Activated naive CD4-positive, alpha-beta T cell treated with anti-CD3 and anti-CD28 coated beads for 36 hours (primary cell): ENCODE measurements at places on chromosomes 13 and 19.

DNA sequence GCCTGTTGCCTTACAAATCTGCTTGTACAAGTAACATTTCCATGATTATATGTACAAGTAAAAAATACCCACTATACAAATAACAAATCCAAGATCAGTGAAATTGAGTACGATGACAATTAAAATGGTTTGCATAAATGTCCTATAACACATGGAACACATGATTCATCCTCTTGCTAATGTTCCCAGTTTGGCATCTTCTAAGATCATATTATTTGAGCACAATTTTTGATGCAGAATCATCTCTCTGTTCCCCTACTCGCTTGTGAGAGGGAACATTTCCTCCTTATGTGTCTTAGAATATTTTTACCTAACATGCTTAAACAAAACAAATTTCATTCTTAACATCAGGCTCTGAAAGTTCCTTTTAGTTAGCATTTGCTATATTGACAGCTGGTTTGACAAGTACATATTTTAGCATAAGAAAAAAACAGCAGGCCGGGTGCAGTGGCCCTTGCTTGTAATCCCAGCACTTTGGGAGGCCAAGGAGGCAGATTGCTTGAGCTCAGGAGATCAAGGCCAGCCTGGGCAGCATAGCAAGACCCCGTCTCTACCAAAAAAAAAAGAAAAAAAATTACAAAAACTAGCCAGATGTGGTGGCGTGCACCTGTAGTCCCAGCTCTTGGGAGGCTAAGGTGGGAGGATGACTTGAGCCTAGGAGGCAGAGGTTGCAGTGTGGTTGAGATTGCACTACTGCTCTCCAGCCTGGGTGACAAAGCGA, 14.2 kb downstream of the ZNF331 start:
- no peak for DNase-seq

DNA sequence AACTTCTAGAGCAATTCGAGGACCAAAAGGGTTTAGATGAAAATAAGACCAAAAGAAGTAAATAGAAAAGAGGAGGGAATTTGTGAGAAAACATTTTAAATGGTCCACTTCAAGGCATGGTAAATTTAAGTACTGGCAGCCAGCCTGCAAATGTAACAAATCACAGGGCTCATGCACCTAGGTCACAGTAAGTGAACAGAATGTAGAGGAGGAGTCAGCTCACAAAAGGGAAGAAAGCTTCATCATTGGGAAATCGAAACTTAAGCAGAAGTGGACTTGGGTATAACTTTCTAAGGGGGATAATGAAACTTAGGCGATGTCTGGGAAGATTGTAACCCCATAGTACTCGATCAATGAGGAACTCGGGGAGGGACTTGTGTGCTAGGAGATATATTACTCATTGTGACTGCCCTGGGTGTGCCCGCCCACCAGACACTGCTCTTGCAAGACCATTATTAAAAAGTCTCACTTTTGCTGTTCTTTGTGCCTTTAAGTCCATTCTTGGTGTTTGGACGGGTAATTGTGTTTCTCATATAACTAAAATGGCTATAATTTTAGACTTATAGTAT, 1053.6 kb upstream of the MIR17HG start:
- DNase-seq, result no peak

- no peak for DNase-seq
Observed at GRCh38 chr13:80361883-80362327, 21.0 kb upstream of the SPRY2 start.

- DNase-seq, result no peak
Observed at GRCh38 chr13:110409581-110409992, 102.5 kb downstream of the COL4A2 start.

- no peak for DNase-seq
Observed at GRCh38 chr19:51317376-51317775, 5.9 kb downstream of the IGLON5 start.

GRCh38 chr19:53945441-53945840, 17.3 kb upstream of the CACNG8 start:
- DNase-seq, result no peak

GRCh38 chr19:39874404-39874803, 28.2 kb upstream of the FBL start:
- no peak for DNase-seq

GRCh38 chr19:588093-588740, 1.5 kb upstream of the HCN2 start:
- DNase-seq, result peak; percentile 82

- DNase-seq, result no peak
Observed at GRCh38 chr13:78820541-78820940, 161.6 kb upstream of the OBI1 start.

DNA sequence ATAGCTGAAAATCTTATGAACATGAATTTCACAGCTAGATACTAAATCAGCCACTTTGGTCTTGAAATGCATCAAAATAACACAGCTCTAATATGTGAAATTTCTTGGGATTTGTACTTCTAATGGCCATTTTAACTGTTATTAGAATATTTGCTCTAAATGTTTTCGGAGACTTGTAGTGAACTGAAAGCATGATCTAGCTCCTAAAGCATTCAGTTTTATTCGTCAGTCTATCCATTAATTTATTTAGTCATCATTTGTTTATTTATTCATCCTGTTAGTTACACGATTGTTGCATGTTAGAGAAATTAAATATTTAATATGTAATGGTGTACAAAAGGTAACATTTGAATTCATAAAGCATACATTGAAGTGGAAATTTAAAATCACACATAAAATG, 1132.7 kb downstream of the SLITRK1 start:
- DNase-seq, result no peak

DNA sequence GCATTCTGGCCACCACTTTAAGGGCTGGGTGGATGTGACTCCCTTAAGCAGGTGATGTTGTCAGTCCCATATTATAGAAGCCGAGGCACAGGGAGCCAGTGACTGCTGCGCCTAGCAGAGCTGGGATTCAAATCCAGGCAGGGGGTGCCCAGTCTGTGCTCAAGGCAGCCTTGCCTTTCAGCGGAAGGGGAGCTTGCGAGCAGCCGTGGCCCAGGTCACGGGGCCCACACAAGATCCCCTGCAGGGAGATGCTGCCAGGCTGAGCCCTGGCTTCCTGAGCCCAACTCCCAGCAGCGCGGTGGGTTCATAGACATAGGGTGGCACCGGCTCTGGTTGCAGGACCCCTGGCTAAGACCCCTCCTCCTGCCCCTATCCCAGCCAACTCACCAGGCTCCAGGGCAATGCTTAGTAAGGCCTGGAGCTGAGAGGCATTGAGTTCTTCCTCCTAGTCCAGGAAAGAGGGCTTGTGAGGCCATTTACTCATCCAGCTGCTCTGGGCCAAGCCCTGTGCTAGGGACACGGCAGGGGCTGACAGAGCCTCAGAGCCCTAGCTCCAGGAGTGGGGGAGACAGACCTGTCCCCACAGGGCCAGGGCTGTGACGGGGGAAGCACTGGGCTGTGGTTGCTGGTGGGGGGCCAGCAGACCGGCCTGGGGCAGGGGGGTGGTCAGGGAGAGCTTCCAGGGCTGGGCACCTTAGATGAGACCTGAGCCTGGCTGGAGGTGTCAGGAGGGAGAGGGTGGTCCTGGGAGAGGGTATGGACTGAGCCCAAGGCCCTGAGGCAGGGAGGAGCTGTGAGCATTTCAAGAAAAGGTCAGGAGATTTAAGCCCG, 9.6 kb downstream of the CAPN12 start:
- peak; percentile 34 for DNase-seq

GRCh38 chr13:107138486-107138885, 570.5 kb upstream of the ARGLU1 start:
- DNase-seq, result no peak

GRCh38 chr13:30818323-30818960, 83.1 kb downstream of the ALOX5AP start:
- no peak for DNase-seq

- DNase-seq, result peak; percentile 51
Observed at GRCh38 chr13:39036212-39036611, 1.7 kb downstream of the PROSER1 start.

DNA sequence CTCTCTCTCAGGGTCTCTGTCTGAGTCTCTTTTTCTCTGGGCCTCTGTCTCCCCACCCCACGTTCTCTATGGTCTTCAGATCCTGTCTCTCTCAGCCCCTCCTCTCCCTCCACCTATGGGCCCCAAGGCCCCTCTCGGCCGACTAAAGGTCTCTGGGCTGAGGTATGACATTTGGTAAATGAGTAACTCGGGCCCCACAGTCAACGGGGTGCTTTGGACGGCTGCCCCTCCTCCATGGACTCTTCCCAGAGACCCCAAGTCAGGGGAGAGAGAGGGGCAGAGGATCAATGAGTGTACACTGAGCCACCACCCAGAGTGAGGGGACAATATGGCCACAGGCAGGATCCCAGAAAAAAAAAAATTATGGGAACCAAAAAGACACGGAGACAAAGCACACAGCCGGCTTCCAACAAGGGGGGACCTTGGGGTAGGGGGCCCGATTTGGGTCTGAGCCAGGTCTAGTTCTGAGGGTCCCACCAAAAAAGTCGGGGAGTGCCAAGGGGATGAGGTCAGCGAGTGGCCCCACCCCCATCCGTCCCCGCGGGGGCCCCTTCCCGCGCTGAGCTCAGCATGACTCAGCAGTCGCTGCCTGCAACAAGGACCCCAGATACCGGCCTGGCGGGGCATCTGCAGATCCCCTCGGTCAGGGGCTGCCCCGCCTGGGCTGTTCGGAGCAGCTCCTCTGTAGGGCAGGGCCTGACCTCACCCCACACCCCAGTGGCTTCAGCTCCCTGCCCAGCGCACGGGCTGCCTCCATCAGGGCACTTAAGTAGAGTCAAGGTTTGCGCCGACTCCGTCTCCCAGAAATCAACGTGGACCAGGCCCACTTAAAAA, 1.5 kb upstream of the FTL start:
- peak; percentile 86 for DNase-seq
